ENCODE measurements at places on chromosomes 1 and 21. TPM values are rescaled to one million over a fixed set of nuclear protein-coding genes. Genes with fewer than 3 reads are reported as not detected.

The F13B gene
- not detected for total RNA-seq

- no peak for DNase-seq
- H3K4me3 ChIP-seq, result no peak overlapping the region
- H3K36me3 ChIP-seq, result peaks cover 2% of the 10 kb centered on the region
- H3K27ac ChIP-seq, result no peak overlapping the region
- H3K27me3 ChIP-seq, result peaks cover 27% of the 10 kb centered on the region
- no peaks in the 10 kb centered on the region for H3K4me1 ChIP-seq
Observed at GRCh38 chr21:35911412-35912191, 148.7 kb downstream of the SETD4 start.

DNA sequence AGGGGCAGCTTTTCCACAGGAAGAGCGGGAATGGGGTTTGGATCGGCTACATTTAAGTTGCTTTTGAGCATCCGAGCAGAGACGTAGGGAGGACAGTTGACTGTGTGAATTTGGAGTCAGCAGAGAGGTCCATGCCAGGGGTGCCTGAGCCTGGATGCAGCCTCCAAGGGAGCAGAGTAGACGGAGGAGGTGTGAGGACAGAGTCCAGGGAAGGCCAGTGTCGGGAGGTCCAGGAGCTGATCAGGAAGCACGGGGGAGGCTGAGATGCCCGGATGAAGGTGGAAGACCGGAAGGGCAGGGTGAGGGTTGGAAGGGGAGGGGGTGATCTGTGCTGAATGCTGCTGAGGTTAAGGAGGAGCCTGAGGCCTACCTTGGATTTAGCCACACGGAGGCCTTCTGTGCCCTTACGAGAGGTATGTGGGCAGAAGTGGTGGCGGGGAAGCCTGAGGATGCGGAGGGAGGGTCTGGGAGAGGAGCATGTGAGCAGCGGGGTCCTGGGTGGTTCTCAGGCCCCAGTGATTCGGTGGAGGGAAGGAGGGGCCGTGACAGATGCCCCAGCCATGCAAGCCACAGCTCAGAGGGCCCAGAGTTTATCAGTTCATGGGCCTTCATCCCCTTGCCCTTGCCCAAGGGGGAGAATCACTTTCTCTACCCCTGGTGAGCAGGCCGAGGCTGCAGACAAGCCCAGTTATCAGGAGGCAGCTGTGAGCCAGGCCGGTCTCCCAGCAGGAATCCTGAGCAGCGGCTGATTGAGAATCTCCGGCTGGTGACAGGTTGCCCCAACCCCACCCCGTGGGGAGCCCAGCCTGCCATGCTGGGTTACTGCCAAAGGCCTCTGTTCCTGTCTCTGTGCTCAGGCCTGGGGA is 54.0 kb upstream of the ACTL8 start:
- peaks cover 16% of the 10 kb centered on the region for H3K27me3 ChIP-seq
- H3K4me1 ChIP-seq, result no peaks in the 10 kb centered on the region
- no peak overlapping the region for H3K4me3 ChIP-seq
- no peak for DNase-seq
- H3K27ac ChIP-seq, result no peak overlapping the region
- no peaks in the 10 kb centered on the region for H3K36me3 ChIP-seq

DNA sequence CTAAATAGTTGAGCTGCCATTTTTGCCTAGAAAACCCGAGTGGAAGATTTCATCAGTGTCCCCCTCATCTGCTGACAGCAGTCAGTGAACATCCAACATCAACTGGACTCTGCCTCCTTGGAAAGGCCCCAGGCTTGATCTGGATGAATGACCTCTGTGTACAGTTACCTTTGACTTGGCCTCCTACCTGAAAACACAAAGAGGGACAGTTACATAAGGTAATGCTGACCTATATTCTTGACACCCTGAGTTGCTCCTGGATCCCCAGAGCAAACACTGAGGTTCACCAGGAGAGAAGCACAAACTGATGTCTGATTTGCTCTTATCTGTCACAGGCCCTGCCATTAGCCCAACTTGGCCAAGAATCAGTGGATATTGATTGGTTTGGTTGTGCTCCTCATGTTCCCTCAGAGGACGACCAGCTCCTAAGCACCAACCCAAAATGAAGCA is 138.9 kb downstream of the PROX1 start:
- H3K4me1 ChIP-seq, result peaks cover 2% of the 10 kb centered on the region
- peaks cover 26% of the 10 kb centered on the region for H3K27me3 ChIP-seq
- H3K27ac ChIP-seq, result no peak overlapping the region
- no peaks in the 10 kb centered on the region for H3K36me3 ChIP-seq
- H3K4me3 ChIP-seq, result no peak overlapping the region

The ADGRL2 gene
- total RNA-seq, result not detected

The TCHHL1 gene
- total RNA-seq, result not detected

DNA sequence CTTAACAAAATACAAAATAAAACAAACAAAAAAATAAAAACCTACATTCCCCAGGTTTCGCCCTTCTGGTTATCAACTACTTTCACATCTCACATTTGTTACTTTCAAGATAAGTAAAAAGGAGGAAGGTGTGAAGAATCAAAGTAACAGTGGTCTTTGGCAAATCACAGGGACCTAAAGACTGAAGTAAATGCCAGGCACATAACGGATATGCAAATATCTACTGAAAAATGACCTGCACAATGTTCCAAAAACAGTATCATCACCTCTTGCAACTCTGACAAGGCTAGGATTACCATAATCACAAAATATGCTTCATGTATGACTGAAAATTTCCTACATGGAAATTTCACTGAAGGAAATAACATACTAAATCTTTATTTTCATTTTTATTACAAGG is 29.3 kb downstream of the COP1 start:
- H3K27me3 ChIP-seq, result no peaks in the 10 kb centered on the region
- no peak overlapping the region for H3K4me3 ChIP-seq
- peaks cover 6% of the 10 kb centered on the region for H3K36me3 ChIP-seq
- H3K4me1 ChIP-seq, result peaks cover 32% of the 10 kb centered on the region
- H3K27ac ChIP-seq, result peak overlapping the region; percentile 21

GRCh38 chr1:26862781-26863684 is at the start of gene SFN:
SFN (plus strand) TSS chr1:26863149; CDS start chr1:26863213, 64 bp downstream.
- peak; percentile 48 for DNase-seq
- peaks cover 23% of the 10 kb centered on the region for H3K4me1 ChIP-seq
- peak within 1 kb of the TSS; percentile 97 for H3K4me3 ChIP-seq
- no peaks in the 10 kb centered on the region for H3K27me3 ChIP-seq
- H3K36me3 ChIP-seq, result no peaks in the 10 kb centered on the region

- no peak overlapping the region for H3K27ac ChIP-seq
- no peaks in the 10 kb centered on the region for H3K27me3 ChIP-seq
- peaks cover 5% of the 10 kb centered on the region for H3K4me1 ChIP-seq
- no peak overlapping the region for H3K4me3 ChIP-seq
- peaks cover 4% of the 10 kb centered on the region for H3K36me3 ChIP-seq
Observed at GRCh38 chr1:26854906-26855305, 8.0 kb upstream of the SFN start.

DNA sequence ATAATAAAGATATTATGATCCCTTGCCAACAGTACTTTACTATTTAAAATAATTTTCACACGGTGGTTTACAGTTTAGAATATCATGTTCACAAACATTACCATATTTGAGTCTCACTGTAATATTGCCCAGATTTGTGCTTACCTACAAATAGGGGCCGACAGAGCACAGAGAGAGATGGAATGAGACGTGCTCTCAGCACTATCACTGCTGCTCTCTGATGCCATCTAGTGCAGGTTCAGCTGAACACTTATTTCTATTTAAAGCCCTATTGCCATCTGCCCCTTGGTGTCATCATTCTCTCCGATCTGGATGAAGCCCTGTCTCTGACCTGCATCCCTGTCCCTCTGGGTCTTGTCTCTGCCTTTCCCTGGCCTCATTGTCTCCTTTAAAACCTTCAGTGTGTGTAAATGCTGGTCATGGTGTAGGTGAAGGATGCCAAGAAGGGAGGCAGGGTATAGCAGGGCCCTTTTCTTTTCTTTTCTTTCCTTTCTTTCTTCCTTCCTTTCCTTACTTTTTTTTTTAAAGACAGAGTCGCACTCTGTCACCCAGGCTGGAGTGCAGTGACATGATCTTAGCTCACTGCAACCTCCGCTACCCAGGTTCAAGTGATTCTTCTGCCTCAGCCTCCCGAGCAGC is 6.9 kb upstream of the GPATCH4 start:
- H3K4me3 ChIP-seq, result no peak overlapping the region
- peaks cover 23% of the 10 kb centered on the region for H3K27me3 ChIP-seq
- no peak overlapping the region for H3K27ac ChIP-seq
- DNase-seq, result peak; percentile 42
- H3K36me3 ChIP-seq, result no peaks in the 10 kb centered on the region
- H3K4me1 ChIP-seq, result peaks cover 8% of the 10 kb centered on the region

The KCNQ4 gene
- 0.17 TPM for total RNA-seq

The HAO2 gene
- not detected for total RNA-seq

GRCh38 chr1:117312453-117313138 is 54.7 kb upstream of the MAN1A2 start:
- no peak for DNase-seq
- H3K27ac ChIP-seq, result no peak overlapping the region
- no peaks in the 10 kb centered on the region for H3K36me3 ChIP-seq
- peaks cover 7% of the 10 kb centered on the region for H3K4me1 ChIP-seq
- no peak overlapping the region for H3K4me3 ChIP-seq

The LIPI gene
- not detected for total RNA-seq

GRCh38 chr1:83836543-83836942 is 162.4 kb downstream of the TTLL7 start:
- no peaks in the 10 kb centered on the region for H3K27me3 ChIP-seq
- no peak for DNase-seq
- H3K4me3 ChIP-seq, result no peak overlapping the region
- no peaks in the 10 kb centered on the region for H3K36me3 ChIP-seq
- H3K27ac ChIP-seq, result no peak overlapping the region

DNA sequence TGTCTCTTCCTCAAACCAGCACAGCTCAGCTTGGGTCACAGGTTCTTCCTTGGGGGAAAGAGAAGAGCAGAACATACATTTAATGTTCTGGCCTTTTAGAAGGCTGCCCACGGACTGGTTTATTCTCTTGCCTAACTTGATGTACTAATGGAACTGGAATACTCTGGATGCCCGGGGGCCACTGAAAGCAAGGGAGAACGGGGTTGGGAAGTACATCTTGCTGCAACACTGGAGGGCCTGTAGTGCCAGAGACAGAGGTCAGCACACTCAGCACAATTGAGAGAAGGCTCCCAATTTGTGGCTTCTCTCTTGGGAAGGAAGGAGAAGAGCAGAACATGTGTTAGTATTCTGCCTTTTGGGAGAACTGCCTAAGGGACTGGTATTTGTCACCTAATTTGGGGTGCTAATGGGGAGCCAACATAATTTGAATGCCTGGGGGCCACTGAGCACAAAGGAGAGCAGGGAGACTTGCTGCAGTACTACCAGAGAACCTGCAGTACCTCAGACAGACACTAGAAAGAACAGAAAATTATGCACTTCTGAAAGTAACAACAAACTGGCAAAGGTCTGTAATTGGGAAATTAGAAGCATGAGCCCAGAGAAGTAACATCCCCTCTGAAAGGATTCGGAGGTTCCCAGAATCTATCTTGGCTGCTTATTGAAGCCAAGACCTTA is 14.1 kb downstream of the ZNF691 start:
- no peak for DNase-seq
- peaks cover 6% of the 10 kb centered on the region for H3K36me3 ChIP-seq
- H3K27ac ChIP-seq, result no peak overlapping the region
- H3K4me1 ChIP-seq, result no peaks in the 10 kb centered on the region
- peaks cover 2% of the 10 kb centered on the region for H3K27me3 ChIP-seq

DNA sequence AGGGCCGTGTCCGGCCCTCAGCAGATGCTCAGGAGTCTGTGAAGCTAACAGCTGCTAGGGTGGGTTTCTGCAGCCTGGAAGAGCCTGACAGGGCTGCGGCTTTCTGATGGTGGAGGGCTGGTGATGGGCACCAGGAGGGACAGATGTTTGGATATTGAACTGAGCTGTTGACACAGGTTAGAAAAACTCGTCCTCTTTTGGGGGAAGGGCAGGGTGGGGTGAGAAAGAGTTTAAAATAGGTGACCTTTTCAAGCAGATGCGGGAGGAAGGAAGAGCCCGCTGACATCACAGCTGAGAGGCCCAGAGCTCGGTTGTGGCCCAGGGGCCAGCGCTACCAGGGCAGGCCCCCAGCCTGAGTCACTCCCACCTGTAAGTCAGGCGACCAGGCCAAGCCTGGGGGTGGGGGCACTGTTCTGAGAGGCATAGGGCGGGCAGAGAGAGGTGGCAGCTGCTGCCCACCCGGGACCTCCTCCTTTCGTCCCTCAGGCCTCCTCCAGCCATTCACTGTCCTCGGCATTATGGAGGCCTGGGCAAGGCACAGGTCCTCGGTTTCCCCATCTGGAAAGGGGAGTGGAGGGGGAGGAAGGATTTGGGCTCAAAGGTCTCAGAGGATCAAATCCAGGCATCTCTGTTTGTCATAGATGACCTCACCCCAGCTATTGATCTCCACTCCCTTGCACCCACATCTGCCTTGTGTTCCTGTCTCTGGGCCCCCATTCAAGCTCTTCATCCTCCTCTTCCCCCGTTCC is 32.3 kb upstream of the ID3 start:
- DNase-seq, result no peak
- no peaks in the 10 kb centered on the region for H3K27me3 ChIP-seq
- H3K4me3 ChIP-seq, result peak overlapping the region; percentile 84
- peak overlapping the region; percentile 93 for H3K27ac ChIP-seq

Measured in T-helper 17 cell (primary cell).